ENCODE measurements at places on chromosomes 6 and 20.

GRCh38 chr6:13152764-13153163 lies 175.6 kb downstream of the TBC1D7 start:
- DNase-seq = no peak

DNA sequence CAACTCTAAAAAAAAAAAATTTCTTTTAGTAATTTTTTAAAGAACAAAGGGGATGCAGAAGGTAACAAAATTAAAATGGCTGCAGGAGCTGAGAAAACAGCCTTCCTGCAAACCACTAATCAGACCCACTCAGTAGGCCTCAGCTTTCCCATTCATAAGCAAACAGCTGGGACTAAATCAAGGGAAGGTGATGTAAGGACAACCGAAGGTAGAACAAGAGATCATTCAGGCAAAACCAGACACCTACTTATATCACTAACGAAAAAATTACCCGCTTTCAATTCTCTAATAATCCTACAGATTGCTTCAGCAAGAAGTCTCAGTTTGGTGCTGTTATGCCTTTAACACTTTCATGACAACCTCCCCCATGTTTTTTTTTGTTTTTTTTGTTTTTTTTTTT lies 124.0 kb downstream of the ZMYND8 start:
- DNase-seq = no peak

- no peak for DNase-seq
Measured at GRCh38 chr6:152874267-152874666, 108.6 kb downstream of the FBXO5 start.

- no peak for DNase-seq
Measured at GRCh38 chr6:126180585-126180984, 159.3 kb upstream of the CENPW start.

GRCh38 chr6:111763381-111763780 lies 109.9 kb downstream of the FYN start:
- DNase-seq = no peak

- DNase-seq = no peak
Measured at GRCh38 chr20:32609111-32609773, 24.1 kb upstream of the NOL4L start.

DNA sequence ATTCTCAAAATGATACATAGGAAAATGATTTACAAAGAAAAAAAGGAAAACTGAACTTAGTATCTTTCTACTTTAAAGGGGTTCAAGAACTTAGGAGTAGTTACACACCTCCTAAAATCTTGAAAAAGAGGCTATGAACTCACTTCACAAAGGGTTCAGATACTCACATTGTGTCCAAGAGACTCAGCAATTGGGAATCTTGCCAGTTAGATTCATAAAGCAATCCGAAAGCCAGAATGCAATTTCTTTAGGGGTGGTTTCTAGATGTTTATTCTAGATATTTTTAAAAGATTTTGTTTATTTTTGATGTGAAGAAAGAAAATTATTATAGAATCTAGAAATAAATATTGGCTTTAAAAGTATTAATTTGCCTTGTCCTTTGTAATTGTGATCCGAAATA lies 1.7 kb upstream of the MYB start:
- DNase-seq = no peak

DNA sequence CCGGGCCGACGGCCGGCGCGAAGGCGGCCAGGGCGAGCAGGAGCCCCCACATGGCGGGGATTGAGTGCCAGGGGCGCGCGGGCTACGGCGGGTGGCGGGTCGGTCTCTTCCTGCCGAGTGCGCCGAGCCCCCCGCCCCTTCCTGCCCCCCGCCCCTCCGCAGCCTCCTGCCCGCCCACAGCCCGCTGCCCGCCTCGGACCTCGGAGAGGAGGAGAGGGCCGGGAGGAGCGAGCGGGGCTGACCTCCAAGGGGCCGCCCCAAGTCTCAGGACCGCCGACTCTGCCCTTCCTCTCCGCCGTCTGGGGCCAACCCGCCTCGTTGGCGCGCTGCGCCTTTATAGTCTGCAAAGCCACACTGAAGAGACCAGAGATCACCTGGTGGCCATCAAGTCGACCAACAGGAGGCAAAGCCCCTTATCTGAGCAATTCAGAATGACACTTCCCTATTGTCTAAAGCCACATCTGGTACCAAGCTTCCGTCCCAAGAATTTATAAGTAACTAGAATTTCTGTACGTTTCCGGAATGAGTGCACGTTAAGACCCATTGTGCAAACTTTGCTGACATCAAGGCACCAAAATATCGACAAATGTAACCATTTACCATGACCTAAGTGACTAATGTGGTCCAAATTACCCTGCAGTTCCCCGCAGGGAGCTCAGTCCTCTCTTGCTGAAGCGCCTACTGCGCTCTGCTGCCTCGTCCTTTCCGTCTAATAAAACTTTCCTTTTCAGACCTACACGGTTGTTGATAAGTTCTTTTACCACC lies at the start of gene CPXM1:
CPXM1 (minus strand) TSS at position 107 of the 765 bp plus-strand sequence; CDS start at position 52, 55 bp downstream.
- DNase-seq = no peak

DNA sequence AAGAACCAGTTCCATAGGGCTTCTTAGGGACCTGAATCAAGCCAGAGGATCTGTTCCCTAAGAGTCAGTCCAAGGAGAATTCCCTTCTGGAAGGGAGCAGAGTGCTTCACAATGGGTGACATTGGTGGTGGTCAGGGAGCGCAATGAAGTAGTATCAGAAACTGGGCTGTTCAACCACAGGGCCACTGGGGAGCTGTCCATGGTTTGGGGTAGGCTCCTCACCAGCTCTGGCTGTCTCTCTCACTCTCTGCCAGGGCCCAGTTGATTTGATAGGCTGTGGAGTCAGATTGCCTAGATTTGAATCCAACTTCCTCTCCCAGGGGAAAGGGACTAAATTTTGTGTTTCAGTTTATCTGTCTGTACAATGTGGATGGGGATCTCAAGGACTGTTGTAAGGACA lies 36.7 kb upstream of the CHD6 start:
- no peak for DNase-seq

GRCh38 chr20:14491436-14491835 lies 154.0 kb upstream of the FLRT3 start:
- no peak for DNase-seq

GRCh38 chr20:483815-484644 lies 21.7 kb upstream of the TBC1D20 start:
- no peak for DNase-seq

DNA sequence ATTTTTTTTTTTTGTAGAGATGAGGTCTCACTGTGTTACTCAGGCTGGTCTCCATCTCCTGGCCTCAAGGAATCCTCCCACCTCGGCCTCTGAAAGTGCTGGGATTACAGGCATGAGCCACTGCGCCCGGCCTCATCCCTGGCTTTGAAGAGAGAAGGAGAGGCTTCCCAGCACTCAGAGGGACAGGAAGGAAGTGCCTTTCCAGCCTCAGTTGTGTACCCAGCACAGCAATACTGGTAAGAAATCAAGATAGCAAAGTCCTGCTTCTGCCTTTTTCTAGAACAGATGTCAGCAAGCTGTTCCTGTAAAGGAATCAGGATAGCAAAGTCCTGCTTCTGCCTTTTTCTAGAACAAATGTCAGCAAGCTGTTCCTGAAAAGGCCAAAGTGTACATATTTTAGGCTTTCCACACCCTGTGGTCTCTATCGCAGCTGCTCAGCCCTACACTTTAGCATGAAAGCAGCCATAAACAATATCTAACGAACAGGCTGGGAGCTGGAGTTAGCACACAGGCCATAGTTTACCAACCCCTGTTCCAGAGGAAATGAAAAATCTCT lies 6.3 kb upstream of the PLTP start:
- no peak for DNase-seq

DNA sequence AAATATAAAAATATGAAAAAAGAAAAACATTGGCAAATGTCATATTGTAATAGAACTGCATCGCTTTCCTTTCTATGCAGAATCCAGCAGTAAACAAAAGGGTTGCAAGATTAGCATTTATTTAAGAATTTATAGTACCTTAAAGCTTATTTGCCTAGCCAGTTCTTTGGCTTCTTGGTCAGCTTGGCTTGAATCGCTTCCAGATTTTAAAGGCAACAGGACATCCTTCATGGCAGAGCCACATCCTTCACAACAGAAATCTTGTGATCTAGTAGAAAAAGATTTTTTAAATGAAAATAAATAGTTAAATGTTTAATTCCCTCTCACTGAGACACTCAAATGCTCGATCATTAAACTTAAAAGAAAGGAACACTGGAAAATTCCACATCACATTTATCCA lies 17.4 kb downstream of the UBE2J1 start:
- DNase-seq = no peak

DNA sequence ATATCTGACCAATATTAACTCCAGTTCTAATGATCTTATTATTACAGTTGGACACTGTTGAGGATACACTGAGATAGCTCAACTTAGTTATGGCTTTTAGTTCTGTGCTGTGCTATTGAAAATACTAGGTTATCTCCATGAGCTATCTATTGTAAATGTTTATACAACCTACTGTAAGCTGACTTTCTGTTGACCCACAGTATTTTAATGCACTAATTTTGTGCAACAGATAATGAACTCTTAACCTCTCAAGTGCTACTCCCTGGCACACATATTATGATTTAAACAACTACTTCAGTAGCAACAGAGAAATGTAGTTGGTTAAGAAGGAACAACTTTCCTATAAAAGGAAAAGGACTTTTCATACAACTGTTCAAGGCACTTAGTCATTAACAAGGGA lies 5.2 kb upstream of the MMS22L start:
- DNase-seq = no peak

DNA sequence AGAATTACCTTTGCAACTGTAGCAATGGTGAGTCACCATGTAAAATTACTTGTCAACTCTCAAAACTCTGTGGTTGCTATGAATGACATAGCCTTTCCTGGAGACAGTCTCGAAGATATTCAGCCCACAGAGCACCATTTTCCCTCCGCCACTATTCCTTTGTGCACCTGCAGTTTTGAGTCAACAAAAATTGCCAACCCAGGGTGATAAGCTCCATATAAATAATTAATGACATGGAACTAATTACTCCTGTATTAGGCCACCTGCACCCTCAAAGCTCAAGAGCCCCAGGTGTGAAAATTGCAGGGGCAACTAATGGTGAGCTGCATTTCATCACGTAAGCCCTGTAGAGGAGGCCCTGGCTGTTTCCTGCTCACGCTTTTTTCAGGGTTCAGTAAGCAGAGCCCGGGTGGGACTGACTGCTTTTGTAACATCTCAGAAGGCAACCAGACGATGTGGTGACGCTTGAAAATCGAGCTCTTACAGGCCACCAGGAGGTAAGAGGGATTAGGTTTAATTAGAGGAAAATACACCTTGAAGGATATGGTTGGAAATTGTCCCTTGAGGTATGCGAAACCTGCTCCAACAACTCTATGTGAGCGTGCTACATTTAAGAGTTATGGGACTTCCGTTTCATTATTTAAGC lies 70.8 kb downstream of the BMP2 start:
- no peak for DNase-seq

GRCh38 chr6:113847447-113847846 lies 9.7 kb upstream of the MARCKS start:
- DNase-seq = no peak

GRCh38 chr6:5461365-5461764 lies 200.1 kb downstream of the FARS2 start:
- no peak for DNase-seq

DNA sequence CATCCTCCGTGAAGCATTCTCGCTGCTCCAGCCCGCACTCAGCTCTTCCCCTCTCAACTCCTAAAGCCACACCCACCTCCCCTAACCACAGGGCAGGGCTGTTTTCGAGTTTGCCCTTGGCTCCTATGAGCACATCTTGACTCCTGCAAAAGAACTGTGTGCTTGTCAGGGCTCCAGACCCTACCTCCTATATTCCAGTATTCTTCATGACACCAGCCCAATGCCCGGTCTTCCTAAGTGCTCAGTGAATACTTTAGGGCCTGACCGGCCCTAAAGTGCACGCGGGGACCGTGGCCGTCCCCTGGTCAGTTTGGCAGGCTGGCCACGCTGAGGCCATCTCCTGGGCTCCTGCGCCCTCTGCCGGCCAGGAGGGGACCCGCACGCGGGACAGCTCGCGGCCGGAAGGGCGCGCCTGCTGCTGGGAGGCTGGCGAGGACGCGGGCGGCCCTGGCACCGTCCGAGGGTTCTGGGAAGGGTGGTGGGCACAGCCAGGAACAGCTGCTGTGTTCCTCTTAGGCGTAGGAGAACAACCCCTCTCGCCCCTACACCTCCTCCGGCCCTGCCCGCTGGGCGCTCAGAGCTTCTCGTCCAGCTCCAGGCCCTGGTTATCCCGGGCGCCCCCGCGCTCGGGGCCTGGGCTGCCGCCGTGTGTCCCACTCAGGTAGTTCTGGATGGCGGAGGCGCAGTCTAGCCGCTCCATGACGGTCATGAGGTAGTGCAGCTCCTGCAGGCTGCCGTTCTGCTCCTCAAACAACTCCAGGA lies 11.0 kb downstream of the UNC5CL start:
- peak; percentile 46 for DNase-seq

GRCh38 chr20:6180531-6180930 lies 57.7 kb upstream of the FERMT1 start:
- no peak for DNase-seq

DNA sequence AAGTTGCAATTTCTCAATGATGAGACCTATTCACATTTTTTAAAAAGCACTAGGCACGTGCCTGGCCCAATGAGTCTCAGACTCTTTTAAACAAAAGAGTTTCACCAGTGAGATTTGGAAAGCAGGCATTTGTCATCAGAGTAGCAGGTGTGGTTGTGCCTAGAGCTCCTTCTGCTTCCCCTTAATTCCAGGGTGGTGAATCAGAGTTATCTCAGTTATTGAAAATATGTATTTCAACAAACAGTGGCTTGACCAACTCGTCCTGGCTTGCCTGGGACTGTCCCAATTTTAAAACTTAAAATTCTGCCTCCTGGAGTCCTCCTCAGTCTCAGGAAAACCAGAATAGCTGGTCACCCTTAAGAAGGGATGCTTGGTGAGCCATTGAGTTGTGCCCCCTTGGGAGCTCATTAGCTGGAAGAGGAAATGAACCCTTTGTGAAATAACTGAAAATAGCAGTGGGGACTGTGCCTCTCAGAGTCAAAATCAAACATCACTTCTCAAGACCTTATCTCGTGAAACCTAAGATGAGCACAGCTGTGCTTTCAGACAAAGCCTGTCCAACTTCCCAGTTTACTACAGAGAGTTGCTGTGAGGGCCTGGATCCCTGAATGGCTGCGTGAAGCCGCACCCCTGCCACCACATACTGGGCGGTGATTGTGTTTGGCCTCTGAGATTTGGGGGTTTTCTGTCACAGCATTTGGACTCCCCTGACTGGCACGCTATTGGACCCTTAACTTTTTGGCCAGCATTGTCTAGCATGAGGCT lies 116.3 kb downstream of the ANKRD60 start:
- DNase-seq = no peak

DNA sequence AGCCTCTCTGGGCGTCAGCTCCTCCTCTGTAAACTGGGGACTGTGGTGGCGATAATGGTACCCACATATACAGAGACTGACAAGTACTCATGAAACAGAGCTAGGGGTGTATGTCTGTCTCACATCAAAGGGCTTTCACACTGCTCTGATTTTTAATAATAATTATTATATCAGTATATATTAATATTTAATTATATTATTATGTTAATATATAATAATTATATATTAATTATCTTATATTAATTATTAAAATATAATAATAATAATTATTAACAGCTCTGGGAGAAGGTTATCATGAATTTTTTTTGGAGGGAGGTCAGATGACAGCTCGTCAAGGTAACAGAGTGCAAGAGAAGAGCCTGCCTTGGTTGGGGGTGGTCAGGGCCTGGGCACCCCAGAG lies 173.6 kb downstream of the NRN1 start:
- no peak for DNase-seq

- DNase-seq = peak; percentile 40
Measured at GRCh38 chr20:43666376-43667328, at the start of gene MYBL2. TSS of gene MYBL2 (plus strand) at chr20:43667114. CDS start at chr20:43667284, 170 bp downstream.

- DNase-seq = no peak
Measured at GRCh38 chr20:48181261-48181935, 396.1 kb upstream of the SULF2 start.

- DNase-seq = no peak
Measured at GRCh38 chr6:49225471-49225870, 237.6 kb downstream of the MMUT start.
